ENCODE measurements at places on chromosomes 5 and 9. TPM values are rescaled to one million over a fixed set of nuclear protein-coding genes. Genes with fewer than 3 reads are reported as not detected.
A peak's percentile ranks its signal among the peaks of the same experiment; 100 is the strongest.

PCDHA9 gene
- not detected for total RNA-seq

DNA sequence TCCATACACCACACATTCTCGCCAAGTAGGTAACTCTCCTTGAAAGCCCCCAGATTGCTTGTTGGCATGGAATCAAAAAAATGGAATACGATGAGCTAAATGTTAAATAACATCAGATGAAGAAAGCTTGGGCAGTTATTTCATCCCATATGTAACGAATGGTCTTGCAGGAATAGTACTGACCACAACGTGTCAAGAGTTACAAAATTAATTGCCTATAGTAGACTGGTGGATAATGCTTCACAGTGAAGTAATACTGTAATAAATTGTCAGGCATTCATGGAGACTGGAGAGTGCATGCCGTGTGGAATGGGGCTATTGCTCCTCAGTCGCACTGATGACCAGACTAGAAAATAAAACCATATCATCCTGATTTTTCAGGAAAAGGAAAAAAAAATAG, 1628.7 kb downstream of the MAT2B start:
- no peaks in the 10 kb centered on the region for H3K27me3 ChIP-seq
- H3K4me1 ChIP-seq, result no peaks in the 10 kb centered on the region
- H3K36me3 ChIP-seq, result no peaks in the 10 kb centered on the region
- H3K4me3 ChIP-seq, result no peak overlapping the region
- no peak for DNase-seq

GRCh38 chr9:131927091-131927490, 152.6 kb downstream of the MED27 start:
- no peak overlapping the region for H3K27ac ChIP-seq
- no peak overlapping the region for H3K4me3 ChIP-seq
- H3K4me1 ChIP-seq, result peaks cover 6% of the 10 kb centered on the region

- no peaks in the 10 kb centered on the region for H3K27me3 ChIP-seq
- peaks cover 13% of the 10 kb centered on the region for H3K36me3 ChIP-seq
- peak overlapping the region; percentile 90 for H3K4me3 ChIP-seq
- H3K27ac ChIP-seq, result peak overlapping the region; percentile 99
These were observed 1.3 kb downstream of the VCP start for GRCh38 chr9:35070823-35071813.

GRCh38 chr5:174325431-174325830, 279.9 kb downstream of the NSG2 start:
- peaks cover 38% of the 10 kb centered on the region for H3K27me3 ChIP-seq
- no peak for DNase-seq
- no peaks in the 10 kb centered on the region for H3K36me3 ChIP-seq
- peaks cover 5% of the 10 kb centered on the region for H3K4me1 ChIP-seq
- no peak overlapping the region for H3K4me3 ChIP-seq
- H3K27ac ChIP-seq, result no peak overlapping the region

All from activated T-cell treated with anti-CD3 and anti-CD28 coated beads, Interleukin-2, amount 50 U/mL, for 72 hours (primary cell).